ENCODE measurements at places on chromosomes 6 and 20. TPM values are rescaled to one million over a fixed set of nuclear protein-coding genes. Genes with fewer than 3 reads are reported as not detected.

DNA sequence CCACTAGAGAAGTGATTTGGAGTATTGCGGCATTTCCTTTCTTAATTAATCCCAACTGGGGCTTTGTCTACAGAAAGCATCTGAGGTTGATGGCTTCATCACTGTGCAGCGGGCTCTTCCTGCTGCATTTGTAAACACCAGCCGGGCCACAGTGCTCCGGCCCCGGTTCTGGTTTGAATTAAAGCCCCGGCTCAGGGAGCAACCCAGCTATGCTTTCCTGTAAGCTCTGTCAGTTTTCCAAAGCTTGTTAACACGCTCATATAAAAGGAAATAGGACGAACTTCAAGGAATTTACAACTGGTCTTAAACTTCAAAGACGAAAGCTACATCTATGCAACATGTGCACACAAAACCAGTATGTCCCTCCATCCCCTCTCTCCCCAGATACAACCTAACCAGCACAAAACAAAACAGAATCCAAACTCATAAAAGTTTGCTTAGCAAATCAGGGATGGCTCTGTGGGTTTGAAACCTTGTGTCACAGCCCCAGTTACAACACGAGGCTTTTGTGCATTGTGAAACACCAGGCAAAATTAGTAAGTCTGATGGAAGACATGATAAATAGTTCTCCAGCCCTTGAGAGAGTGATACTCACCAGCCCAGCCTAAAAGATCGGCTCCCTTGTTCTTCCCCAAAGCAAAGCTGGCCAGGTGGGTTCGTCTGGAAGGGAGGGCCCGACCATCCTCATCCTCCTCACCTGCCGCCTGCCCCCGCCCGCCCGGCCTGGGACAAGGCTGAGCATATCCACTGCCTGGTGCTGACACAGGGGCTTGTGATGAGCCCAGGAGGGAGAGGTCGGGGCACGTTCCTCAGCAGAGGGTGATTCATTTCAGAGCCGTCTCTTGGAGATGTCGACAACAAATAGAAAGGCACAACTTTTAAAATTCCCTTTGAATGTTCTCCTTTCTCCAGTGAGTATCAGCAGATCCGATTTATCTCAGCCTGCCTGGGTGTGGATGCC lies 197.9 kb downstream of the TFAP2C start:
- DNase-seq, result peak; percentile 38

- DNase-seq, result no peak
These were observed 446.0 kb downstream of the QKI start for GRCh38 chr6:163860287-163861081.

DNA sequence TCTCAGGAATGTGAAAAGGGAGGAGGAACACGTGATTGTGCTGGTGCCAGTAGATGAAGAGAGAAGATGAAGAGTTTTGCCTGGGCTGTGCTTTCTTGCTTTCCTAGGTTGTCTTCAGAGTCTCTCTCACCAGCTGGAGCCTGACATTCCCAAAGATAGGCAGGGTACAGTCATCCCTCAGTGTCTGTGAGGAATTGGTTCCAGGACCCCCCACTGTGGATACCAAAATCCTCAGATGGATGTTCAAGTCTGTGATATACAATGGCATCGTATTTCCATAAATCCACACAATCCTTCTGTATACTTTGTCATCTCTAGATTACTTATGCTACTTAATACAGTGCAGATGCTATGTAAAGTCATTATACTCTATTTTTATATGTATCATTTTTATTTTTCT lies 113.5 kb downstream of the SAMD5 start:
- no peak for DNase-seq

DNA sequence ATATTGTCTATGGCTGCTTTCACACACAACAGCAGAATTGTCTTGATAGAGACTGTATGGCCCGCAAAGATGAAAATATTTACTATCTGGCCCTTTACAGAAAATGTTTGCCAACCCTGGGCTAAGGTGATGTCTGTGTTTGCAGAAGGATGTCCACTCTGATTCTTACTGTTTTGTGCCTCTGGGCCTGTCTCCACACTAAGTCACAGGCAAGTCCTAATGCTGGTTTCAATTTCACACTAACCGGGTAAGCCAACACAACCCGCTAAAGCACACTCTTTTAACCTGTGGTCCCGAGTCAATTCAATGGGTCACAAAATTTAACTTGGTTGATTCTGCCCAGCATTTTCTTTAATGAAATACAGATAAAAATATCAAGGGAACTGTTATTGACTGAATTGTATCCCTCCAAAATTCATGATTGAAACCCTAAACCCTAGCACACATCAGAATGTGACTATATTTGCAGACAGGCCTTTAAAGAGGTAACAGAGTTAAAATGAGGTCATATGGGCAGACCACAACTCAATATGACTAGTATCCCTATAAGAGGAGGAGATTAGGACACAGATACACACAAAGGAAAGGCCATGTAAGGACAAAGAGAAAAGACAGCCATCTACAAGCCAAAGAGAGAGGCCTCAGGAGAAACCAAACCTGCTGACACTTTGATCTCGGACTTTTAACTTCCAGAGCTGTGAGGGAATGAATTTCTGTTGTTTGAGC lies 78.4 kb downstream of the FYN start:
- DNase-seq, result no peak

GRCh38 chr20:9912858-9913434 lies 74.1 kb upstream of the PAK5 start:
- DNase-seq, result peak; percentile 80

DNA sequence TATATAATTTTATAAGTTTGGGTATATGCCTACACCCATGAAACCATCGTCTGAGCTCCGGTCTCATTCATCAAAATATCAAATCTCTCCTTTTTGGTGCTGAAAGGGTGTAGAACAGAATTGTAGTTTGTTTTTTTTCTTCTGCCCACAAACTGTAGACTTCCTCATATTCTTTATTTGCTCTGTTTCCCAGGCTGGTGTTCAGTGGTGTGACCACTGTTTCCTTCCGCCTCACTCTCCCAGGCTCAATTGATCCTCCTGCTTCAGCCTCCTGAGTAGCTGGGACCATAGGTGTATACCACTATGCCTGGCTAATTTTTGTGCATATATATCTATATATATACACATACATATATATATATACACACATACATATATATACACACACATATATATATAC lies 139.6 kb upstream of the HCRTR2 start:
- DNase-seq, result no peak

- DNase-seq, result no peak
These were observed 70.6 kb downstream of the CDC40 start for GRCh38 chr6:110250838-110251237.

DNA sequence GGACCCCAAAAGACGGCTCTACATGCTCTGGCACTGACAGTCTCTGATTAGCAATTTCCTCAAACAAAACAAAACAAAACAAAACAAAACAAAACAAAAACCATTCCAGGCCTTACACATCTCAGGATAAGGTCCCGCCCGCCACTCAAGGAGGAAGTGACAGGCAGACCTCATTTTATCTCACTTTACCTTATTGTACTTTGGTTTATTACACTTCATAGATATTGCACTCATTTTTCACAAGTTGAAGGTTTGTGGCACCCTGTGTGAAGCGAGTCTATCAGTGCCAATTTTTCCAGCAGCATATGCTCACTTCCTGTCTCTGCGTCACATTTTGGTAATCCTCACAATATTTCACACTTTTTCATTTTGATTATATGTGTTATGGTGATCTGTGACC lies 15.2 kb downstream of the ZBP1 start:
- no peak for DNase-seq

DNA sequence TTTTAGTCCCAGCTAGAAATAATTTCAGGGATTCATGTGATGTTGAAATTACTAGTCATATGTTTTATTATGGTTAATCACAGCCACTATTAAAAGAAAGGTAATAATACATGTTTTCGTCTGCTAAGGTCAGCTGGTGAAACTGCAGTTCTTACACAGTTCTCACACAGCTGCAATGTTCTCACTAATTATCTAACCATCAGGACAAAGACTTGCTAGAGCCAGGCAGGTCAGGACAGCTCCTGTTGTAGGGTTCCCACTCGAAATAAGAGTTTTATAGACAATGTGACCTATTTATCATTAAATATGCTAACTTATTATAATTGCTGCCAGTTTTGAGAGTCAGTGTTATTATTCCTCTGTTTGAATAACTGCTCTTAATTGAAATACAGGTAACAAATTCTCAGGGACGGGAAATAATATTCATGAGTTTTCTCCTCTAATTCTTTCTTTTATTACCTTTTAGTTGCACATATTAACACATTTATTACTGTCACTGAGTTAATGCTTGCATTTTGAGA lies 97.9 kb downstream of the GJA1 start:
- DNase-seq, result no peak

- no peak for DNase-seq
These were observed 43.1 kb downstream of the TM9SF4 start for GRCh38 chr20:32152421-32153155.

GRCh38 chr6:107653861-107654394 lies 164.0 kb downstream of the SOBP start:
- DNase-seq, result peak; percentile 44

The SAMD10 gene
- 13.4 TPM for total RNA-seq

The C6orf141 gene
- total RNA-seq, result 43.8 TPM

The DUSP15 gene
- not detected for total RNA-seq
